ENCODE measurements at places on chromosomes 2 and 18.

DNA sequence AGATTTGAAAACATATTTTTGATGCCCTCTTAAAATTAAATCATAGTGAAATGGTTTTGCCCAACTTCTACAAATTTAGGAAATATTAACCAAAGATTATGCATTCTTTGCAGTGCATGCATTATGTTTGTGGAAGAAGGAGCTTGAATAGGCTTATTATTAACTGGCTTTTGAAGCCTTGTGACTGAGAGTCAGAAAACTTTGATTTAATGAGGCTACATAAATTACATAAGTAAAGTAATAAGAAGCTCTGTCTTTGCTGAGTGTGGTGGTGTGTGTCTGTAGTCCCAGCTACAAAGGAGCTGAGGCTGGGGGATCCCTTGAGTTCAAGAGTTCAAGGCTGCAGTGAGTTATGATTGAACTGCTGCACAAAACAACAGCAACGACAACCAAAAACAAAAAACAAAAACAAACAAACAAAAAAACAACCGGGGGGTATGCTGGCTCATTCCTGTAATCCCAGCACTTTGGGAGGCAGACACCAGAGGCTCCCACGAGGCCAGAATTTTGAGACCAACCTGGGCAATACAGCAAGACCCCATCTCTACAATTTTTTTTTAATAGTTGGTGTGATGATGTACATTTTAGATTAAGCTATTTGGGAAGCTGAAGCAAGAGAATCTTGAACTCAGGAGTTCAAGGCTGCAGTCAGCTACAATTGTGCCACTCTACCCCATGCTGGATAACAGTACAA lies 57.0 kb upstream of the LRRTM4 start:
- DNase-seq = no peak

GRCh38 chr2:144320491-144320890 lies 199.4 kb downstream of the ZEB2 start:
- peak; percentile 78 for DNase-seq

- no peak for DNase-seq
These were observed 40.0 kb upstream of the ATG16L1 start for GRCh38 chr2:233211548-233211895.

GRCh38 chr18:67483237-67483636 lies 33.3 kb downstream of the DSEL start:
- DNase-seq = no peak

GRCh38 chr2:70890469-70891065 lies 45.1 kb upstream of the ATP6V1B1 start:
- no peak for DNase-seq

DNA sequence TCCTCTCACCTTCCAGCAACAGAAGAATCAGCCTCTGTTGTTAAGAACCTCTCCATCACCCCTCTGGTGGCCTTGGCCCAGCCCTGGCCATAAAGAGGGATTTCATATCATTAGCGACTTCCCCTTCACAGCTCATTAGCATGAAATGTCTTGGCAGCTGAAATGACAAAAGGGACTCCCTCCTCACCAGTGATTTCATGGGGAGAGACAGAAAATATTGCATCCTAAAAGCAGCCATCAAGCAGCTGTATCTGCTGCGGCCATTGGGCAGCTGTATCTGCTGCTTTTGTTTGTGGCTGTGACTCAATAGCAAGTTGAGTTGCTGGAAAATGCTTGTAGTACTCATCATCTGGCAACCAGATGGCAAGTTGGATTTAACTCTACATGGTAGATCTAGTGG lies 105.9 kb upstream of the RMDN2 start:
- DNase-seq = no peak

- DNase-seq = no peak
These were observed 103.0 kb downstream of the TRIB2 start for GRCh38 chr2:12819721-12820120.
